ENCODE measurements at places on chromosomes 2 and 18. TPM values are rescaled to one million over a fixed set of nuclear protein-coding genes. Genes with fewer than 3 reads are reported as not detected.

DNA sequence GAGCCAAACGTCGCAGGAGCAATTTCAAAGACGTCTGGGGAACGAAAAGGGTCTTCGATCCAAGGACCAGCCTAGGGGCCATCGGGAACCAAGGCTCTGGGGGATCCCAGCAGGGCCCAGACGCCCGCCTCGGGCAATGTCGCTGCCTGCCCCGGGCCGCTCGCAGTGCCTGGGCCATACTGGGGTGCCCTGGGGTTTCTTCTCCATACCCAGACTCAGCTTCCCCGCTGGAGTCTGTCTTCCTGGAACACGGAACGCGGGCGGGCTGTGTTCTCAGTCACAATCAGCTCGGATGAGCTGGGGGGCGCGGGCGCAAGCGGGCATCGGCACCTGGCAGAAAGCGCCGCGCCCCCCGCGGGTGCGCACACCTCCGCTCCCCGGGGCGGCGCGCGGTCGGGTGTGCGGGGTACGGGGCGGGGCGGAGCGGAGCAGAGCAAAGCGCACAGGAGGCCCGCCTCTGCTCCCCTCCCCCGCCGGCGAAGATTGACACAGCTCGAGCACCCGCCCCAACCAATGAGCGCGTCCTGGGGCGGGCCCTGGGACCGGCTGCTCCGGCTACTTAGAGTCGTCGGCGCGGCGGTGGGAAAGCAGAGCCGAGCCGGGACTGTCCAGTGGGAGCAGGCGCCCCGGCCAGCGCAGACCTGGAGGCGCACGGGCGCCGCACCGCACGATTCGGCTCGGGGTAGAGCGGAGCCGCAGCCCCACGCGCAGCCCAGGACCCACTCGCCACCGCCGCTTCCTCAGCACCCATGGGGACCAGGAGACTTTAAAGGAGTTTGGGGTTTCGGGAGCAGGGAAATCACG, at the start of gene LRATD1:
Gene LRATD1 (plus strand): TSS at position 585 of the 804 bp plus-strand sequence. CDS start 1,263 bp downstream, outside the sequence.
- DNase-seq, result peak; percentile 96

GRCh38 chr18:49335677-49336076, 124.8 kb downstream of the DYM start:
- no peak for DNase-seq

- no peak for DNase-seq
These were observed 788.5 kb upstream of the LRRTM1 start for GRCh38 chr2:81093031-81093430.

- DNase-seq, result no peak
These were observed 11.5 kb upstream of the GMCL1 start for GRCh38 chr2:69817729-69818501.

GRCh38 chr18:6444466-6445228, 29.9 kb upstream of the L3MBTL4 start:
- DNase-seq, result no peak

GRCh38 chr2:198961547-198961946, 496.2 kb downstream of the SATB2 start:
- DNase-seq, result no peak

DNA sequence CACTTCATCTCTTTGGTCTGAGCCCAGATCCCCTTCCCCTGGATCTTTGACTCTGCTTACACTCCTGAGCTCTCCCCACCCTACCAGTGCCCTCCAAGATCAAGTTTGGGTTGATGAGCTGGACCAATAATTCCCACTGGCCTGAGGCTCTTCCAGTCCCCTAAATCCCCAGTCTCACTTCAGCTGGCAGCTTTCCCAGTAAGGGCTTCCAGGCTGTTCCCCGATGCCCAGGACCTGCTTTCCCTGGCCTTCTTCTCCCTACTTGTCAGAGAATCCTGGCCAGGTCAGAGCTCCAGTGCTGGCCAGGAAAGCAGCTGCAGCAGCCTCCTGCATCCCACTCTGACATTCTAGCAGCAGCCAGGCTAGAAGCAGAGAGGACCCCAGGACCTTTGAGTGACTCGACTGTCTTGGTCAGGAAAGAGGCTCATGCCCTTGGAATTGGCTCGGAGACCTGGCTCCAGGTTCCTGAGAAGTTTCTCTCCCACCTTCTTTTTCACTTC, 3.5 kb downstream of the WNT6 start:
- no peak for DNase-seq

DNA sequence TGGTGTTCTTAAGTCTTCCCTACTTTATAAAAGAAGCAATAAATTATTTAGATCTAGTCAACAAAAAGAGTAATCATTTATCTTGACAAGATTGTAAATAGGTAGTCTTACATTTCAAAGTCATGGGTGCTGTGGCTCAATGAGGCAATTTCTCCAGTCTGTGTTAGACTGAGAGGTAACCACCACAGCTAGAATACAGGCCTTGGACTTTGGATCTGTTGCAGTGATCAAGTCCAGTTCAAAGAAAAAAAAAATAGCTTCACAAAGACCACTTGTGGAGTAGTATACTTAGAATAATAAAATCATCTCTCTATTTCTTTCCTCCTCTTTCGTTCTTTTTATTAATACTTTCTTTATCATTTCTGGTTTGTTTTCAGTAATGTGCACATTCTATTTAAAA, 93.1 kb upstream of the FSIP2 start:
- DNase-seq, result peak; percentile 2

- no peak for DNase-seq
These were observed 9.5 kb upstream of the ZBTB7C start for GRCh38 chr18:48418539-48419276.

- DNase-seq, result no peak
These were observed 10.3 kb downstream of the KHK start for GRCh38 chr2:27096748-27097297.

- no peak for DNase-seq
These were observed 154.2 kb downstream of the ATP9B start for GRCh38 chr18:79223431-79223830.

GRCh38 chr2:149597668-149598326, 10.2 kb upstream of the MMADHC start:
- peak; percentile 90 for DNase-seq

DNA sequence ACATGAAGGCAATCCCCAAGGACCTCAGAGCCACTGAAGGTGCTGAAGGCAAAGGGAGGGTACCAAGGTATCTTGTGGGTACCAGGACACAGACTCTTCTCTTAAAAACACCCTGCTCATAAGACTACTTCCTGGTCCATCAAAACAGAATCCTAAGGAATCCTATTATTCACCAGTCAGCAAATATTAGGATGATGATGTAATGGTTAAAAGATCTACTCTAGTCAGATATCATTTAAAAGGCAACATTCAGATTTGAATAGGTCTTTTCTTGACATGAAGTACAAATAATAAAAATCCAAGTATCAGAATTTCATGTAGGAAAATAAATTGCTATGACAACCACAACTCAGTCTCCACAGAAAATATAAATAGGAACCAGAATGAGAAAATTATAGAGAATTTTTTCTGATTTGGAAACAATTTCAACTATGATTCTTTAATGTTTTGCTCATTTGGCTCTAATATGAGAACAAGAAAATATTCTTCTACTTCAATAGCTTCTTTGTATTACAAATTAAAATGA, 77.8 kb upstream of the ZNF397 start:
- DNase-seq, result no peak

GRCh38 chr2:48194641-48195040, 288.3 kb upstream of the FBXO11 start:
- DNase-seq, result no peak

GRCh38 chr2:218219934-218220333, 2.9 kb downstream of the ARPC2 start:
- DNase-seq, result no peak

- DNase-seq, result no peak
These were observed 48.1 kb downstream of the WDR33 start for GRCh38 chr2:127762846-127763245.

DNA sequence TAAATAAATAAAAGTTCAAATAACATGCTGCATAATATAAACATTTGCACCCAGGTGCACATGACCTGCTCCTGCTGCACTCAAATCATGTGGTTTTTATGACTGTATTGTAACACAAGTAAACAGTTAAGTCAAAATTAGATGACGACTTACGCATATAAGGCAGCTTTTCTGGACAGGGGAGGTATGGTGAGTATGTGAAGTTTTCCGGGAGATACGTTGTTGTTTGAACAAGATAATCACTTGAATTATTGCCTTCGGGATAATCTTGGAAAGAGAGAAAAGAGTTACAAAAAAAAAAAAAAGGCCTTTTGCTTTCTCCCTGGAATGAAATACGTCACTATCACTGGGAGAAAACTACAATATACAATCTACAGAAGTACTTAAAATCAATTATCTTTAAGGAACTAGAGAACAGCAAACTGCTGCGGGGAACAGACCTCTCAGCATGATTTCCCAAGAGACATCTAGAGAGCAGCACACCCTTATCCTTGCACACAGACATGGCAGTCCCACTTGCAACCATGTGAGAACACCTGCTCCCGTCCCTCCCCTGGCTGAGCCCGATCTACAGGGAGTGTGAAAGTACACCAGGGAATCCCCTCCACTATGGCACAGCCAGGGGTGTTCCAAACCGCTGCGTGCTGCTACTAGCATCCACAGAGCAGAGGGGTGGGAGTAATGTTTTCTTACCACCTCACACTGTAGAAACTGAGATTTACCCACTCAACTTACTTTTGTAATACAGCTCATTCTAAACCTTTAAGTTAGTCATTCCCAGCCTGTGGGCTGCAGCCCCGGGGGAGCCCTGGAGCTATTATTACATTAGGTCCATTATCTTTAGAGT, 26.3 kb downstream of the B4GALT6 start:
- DNase-seq, result peak; percentile 61

GRCh38 chr18:80229766-80230745, 17.3 kb downstream of the PARD6G start:
- DNase-seq, result no peak

DNA sequence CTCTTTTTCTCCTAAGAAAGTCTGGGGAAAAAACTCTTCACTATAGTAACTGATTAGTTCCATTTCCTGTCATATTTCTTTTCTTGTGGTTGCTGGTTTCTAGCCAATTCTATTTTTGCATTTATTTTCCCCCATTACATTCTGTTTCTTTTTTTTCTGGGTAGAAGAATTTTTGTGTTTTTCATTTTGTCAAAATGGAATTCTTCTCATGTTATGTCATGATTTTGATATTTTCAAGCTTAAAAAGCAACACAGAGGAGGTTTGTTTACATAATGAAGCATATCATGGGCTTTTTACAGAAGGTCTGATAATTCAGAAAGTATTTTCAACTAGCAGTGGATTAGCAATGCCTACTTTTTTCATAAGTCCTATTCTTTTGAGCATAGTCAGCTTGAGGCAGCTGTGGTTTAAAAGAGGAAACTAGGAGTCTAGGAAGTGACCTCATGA, 102.0 kb downstream of the MAP2 start:
- DNase-seq, result peak; percentile 85

- no peak for DNase-seq
These were observed 227.4 kb upstream of the ZNF804A start for GRCh38 chr2:184370954-184371353.

DNA sequence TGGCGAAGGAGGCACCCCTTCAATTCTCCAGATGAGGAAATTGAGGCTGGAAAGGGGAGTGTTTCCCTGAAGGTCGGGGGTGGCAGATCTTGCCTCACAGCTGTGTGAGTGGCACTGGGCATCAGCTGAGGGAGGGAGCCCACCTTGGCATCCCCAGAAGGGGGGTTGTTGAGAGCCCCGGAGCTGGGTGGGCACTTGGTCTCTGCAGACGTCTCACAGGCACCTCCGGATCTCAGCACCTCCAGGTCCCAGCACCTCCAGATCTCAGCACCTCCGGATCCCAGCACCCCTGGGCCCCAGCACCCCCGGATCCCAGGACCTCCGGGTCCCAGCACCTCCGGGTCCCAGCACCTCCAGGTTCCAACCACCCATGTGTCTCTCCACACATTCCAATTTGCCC, 137.9 kb downstream of the NFATC1 start:
- DNase-seq, result no peak

- DNase-seq, result no peak
These were observed 1934.3 kb downstream of the SUCLG1 start for GRCh38 chr2:82524826-82525225.

DNA sequence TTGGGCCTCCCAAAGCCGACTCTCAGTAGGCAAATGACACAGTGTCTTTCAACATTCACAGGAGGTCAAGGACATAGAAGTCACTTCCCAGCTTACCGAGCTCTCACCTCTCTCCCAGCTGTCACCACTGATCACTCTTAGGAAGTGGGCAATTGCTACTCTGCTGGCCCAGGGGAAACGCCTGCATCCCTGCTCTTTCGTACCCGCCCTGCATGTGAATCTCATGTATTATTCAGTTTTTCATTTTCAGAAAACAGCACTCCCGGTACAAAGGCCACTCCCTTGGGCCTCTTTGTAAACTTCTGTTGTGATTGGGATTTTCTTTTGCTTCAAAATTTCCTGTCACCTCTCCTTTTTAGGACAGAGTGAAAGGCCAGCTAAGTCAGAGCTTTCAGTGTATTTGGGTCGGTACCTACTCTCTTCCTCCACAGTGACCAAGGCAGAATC, 15.4 kb downstream of the MRPL44 start:
- no peak for DNase-seq

DNA sequence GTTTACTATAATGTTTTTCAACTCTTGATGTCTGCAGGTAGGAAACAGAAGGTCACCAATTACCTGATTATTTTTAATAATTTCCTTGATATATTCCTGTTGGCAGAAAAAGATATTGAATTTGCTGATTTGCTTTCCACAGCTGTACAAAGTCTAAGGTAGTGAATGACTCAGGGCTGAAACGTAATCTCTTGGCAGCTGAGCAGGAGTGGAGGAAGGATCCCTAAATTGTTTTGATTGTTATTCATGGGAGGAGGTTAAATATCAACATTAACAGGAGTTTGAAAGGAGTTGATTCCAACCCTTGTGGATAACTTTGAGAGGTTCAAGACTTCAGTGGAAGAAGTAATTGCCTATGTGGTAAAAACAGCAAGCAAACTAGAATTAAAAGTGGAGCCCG, 345.2 kb upstream of the SLC8A1 start:
- no peak for DNase-seq

DNA sequence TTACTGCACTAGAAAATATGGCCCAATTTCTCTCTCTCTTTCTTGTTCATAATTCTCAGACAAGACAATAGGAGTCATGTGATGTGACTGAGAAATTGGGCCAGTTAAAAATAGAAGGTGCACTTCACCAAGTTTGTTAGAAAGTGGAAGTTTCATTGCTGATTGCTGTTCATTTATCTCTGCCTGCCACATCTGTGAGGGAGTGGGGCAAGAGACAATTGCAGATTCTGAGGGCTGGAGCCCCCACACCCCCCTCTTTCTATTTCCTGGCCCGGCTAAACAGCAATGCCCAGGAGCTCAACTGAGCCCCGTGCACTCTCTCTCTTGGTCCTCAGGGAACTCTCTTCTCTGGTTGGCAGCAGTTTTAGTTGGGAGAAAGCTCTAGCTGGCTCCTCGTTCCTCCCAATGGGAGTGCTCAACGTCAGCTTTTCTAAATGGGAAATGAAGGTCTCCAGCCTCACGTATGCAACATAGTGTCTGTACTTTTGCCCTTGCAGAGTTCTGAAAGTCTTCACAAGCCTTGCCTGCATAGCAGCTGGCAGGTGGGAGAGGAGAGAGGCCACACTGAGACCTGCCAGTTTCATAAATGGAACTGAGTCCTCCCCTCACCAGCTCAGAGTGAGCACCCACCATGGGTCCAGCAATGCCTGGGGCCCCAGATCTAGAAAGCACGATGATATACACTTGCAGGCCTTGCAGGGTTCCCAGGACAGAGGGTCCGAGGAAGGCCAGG, 115.7 kb downstream of the MYCN start:
- DNase-seq, result no peak

- no peak for DNase-seq
These were observed 10.6 kb downstream of the SLC4A5 start for GRCh38 chr2:74332550-74333174.

The ACKR3 gene
- total RNA-seq, result 12.2 TPM

The ZAP70 gene
- total RNA-seq, result 3.7 TPM

The FEV gene
- total RNA-seq, result not detected

The TLX2 gene
- total RNA-seq, result not detected

The B3GNT7 gene
- 2.8 TPM for total RNA-seq

The CNGA3 gene
- total RNA-seq, result 0.51 TPM

The ANKRD36B gene
- 91.8 TPM for total RNA-seq

The CFC1 gene
- not detected for total RNA-seq

The INPP1 gene
- total RNA-seq, result 16.7 TPM
